NCI-H345 (cell line): ENCODE measurements at places on chromosomes 4 and X.
A peak's percentile ranks its signal among the peaks of the same experiment; 100 is the strongest.

- peak; percentile 93 for DNase-seq
Measured at GRCh38 chr4:37767546-37767945, 58.9 kb upstream of the PGM2 start.

DNA sequence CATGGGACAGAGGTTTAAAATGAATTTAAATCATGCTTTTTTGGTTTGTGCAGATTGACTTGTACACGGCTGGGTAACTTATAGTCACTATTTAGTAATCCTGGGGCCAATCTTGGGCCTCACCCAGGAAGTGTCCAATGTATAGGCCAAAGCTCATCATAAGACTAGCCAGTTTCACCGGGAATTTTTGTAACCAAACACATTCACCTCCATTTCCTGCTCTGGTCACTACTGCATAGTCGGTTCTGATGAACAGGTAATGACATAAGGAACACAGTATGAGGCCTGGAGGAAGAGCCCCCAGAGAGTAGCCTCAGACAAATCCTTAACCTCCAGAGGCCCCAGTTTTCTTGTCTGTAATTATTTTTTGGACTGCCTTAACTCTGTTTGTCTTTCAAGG is 81.9 kb downstream of the HPRT1 start:
- no peak for DNase-seq

GRCh38 chr4:86544310-86544966 is 49.7 kb upstream of the PTPN13 start:
- DNase-seq: no peak

- DNase-seq: no peak
Measured at GRCh38 chr4:76074993-76075600, 588 bp downstream of the ART3 start.

- DNase-seq: no peak
Measured at GRCh38 chr4:6541789-6542188, 33.2 kb upstream of the MAN2B2 start.

DNA sequence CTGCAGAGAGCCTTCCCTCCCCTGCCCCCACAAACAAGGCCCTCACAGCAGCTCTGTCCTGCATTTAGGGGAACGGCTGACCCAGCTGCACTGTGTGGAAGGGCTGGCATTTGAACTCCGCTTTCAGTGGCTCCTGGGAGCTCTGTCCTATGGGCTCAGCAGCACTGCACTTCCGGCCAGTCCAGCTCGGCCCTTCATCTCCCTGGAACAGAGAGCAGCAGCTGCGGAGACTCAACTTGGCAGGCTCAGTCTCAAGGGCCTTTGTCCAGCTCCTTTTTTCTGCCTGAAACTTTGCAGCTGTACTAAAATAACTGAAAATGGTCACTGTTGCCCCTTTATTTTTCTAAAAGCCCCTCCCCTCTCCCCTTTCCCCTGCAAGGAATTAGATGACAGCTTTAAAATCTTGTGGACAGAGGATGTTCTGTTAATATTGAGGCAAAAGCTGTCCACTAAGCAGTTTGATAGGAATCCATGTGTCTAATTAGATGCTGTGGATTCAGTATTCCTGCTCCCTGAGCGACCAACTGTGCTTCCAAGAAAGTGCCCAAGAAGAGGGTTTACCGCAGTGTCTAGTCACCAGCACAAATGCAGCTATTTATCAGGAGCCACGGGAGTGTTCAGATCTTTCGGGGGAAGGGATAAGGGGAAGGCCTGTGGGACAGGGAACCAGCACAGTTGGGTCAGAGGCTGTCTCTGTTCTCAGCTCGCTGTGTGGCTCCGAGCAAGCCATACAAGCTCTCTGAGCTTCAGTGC is 133.1 kb downstream of the AFAP1 start:
- DNase-seq: no peak

GRCh38 chrX:126733874-126734273 is 85.7 kb upstream of the PRR32 start:
- no peak for DNase-seq

DNA sequence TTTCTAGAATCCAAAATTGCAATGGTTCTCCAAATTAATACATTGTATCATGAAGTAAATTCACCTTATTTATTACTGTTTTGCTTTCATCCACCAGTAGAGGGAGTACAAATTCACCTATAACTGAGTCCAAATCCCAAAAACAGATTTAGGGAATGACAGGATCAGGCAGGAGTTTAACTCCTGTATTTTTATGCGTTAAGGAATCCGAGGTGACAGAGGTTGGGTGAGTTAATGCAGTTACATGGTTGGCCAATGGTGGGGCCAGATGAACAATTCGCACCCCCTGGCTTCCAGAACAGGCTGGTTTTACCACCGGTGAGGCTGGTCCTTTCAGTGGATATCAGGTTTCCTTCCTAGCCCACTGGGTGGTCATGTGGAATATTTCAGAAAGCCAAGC is 82.4 kb downstream of the MTNR1A start:
- DNase-seq: peak; percentile 9
